ENCODE measurements at places on chromosomes 1 and 21.

DNA sequence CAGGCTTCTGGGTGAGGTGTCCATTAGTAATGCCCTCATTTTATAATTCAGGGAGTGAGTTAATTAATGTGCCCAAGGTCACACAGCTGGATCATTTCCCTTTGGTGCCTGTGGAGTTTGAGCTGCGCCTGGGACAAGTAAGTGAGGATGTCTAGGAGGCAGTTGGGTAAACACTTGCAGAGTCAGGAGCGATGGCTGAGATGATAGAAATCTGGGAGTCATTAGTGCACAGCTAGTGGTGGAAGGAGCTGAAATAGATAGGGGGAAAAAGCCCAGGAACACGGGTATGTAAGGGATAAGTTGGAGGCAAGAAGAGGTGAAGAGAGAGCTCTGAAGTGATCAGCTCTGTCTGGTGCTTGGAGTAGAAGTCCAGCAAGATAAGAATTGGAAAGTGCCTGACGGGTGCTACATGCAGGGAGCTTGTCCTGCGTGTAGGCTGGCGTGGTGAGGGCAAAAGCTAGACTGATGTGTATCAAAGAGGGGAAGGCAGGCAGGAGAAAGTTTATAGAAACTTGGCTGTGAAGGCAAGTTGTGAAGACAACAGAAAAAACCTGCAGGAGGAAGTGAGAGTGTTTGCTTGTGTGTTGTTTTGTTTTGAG lies 1.7 kb upstream of the SCAF4 start:
- no peak for DNase-seq

DNA sequence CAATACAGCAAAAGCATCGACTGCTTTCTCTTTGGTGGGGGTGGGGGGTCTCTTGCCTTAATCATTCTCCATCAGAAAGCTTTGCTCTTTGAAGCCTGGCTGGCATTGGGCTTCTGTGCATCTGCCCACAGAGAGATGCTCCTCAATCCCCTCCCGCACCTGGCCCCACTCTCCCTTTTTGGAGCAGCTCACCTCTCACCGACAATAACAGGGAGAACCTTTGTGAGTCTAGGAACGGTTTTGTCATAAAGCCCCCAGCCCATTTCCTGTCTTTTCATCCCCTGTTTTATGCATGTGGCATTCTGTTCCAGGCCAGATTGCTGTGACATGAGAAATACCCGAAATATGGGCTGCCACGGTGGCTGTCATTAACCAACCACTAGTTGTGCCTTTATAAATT lies 469.0 kb upstream of the VAMP3 start:
- no peak for DNase-seq

DNA sequence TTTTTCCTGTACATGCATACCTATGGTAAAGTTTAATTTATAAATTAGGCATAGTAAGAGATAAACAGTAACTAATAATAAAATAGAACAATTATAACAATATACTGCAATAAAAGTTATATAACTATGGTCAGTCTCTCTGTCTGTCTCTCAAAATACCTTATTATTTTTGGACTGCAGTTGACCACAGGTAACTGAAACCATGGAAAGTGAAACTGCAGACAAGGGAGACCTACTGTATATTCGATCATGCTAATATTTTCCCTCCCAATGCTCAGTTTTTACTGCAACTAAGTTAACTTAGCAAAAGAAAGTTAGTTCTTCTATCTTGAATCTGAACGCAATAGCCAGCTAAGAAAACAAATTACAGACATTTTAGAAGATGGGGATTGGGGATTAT lies 12.3 kb upstream of the DHX9 start:
- no peak for DNase-seq

DNA sequence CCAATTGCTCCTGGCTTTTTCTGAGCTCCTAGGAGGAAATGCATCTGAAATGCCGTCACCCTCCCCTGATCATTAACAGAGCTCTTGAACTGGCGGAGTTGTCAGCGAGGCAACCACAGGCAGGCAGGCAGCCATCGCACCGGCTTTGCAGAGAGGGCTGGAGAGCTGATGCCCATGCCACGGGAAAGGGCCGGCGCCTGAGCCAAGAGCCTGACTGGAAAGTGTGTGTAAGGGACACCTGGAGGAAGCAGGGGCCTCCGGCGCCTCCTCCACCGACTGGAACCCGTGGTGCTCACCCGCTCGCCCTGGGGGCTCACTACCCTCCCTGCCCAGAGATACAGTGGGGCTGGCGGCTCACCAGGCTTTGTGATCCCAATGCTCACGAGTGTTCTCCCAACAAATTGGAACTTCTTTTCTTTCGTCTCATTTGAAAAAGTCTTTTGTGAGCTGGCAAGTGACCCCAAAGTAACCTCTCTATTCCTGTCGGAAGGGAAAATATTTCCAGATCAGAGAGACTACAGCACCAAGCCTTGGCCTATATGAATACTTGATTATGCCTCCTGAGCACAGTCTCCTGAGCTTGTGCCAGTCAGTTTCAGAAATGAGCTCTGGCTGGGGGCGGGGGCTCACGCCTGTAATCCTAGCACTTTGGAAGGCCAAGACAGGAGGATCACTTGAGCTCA lies 97.7 kb upstream of the SLC25A33 start:
- DNase-seq = peak; percentile 17

GRCh38 chr21:45192332-45192731 lies 95.4 kb downstream of the POFUT2 start:
- DNase-seq = no peak

GRCh38 chr21:42921927-42922326 lies 3.5 kb downstream of the ERVH48-1 start:
- DNase-seq = no peak

DNA sequence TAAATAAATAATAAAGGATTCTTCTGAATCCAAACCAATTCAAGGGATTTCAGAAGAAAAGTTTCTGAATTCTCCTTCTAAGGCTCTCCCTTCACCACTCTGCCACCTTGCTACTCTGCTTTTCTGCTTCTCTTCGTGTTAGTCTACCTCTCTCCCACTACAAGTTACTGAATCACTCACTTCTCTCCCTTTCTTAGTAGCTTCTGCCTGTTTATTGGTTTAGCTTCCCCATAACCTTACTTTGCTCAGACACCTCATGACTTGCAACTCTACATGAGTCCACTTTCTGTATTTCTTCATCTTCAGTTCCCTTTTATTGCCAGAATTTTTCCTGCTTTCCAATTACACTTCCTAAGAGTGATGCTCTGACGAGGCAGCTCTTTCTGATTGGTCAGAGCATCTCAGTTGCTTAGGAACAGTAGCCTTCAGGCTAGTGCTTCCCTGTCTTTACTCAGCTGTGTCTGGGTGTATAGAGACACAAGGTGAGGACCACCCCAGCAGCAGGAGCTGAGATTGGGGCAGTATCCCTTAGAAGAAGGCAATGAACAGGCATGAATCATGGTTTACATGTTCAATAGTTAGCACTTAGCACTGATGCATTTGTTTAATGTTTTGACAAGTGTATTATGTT lies 144.6 kb downstream of the SLC30A10 start:
- no peak for DNase-seq

DNA sequence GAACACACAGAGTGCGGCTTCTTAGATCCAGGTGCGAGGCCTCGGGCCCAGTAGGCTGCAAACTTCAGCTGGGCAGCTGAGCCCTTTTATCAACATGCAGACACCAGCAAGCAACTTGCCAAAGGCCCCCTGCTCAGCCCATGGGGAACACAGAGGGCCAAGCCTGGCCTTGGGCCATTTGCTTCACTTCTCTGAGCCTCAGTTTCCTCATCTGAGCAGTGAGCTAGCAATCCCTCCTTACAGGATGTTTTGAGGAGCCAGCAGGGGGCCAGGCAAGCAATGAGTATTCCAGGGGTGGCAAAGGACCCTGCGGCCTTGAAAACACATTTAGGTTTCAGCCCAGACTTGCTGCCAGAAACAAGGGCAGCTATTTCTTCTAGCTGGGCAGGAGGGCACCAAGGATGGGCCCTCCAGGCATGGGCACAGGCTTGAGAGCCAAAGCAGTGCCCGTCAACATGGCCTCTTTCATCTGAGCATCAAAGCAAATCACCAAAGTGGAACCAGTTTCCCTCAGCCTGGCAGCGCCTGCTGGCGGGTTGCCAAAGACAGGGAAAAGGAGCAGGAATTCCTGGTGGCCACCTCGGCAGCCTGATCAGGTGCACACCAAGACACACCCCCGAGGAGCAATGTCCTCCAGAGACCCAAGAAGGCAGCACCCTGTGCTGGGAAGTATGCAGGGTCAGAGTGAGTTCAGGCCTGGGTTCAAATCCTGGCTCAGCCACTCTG lies 1.4 kb downstream of the MATN1 start:
- no peak for DNase-seq

- peak; percentile 38 for DNase-seq
Observed at GRCh38 chr1:110083866-110084226, 13.4 kb upstream of the ALX3 start.

DNA sequence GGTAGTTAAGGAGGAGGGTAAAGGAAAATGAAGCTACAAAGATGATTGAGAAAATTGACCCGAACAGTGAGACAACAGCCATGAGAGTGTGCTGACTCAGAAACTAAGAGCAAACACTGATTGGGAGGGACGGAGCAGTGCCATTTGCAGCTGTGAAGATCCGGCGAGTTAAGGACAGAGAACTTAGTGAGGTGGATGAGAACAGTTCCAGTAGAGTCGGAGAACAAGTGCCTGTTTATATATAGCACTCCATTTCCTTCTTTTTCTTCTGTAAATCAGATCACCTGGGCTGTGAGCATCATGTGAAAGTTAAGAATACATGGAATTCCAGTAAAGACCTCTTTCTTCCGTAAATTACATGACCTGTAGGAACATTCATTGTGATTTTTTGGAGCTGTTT lies 145.7 kb downstream of the KCNK2 start:
- DNase-seq = no peak

- DNase-seq = no peak
Observed at GRCh38 chr1:185812934-185813333, 78.7 kb downstream of the HMCN1 start.

DNA sequence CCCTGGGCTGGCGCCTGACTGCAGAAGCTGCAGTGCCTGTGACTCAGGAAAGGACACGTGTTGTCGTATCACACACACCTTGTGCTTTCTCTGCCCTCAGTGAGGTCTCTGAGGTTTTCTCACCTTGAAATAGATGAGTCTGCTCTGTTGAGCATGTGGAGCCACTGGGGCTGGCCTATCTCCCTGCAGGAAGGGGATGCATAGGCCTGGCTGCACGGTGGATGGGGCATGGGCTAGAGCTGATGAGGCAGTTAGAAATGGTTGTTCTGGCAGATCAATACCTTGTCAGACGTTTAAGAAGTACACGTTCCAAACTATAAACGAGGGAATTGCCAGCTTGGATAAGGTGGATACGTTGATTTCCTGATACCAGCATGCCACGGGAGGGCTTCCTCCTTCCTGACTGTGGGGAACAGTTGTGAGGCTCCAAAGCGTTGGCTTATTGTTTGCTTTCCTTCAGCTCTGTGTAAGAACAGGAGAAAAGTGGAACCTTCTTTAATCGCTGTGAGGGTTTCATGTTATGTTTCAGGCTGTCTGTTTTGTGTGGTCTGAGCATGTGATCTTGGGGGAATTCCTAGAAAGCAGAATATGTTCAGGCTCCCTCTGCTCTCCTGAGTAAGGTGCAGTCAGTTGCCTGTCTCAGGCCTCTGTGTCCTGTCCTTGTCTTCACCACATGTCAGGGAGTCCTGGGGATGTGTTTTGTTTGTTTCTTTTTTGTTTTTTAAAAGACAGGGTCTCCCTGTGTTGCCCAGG lies 44.8 kb downstream of the PCNT start:
- no peak for DNase-seq

GRCh38 chr21:26405735-26406361 lies 167.2 kb downstream of the CYYR1 start:
- DNase-seq = peak; percentile 7

DNA sequence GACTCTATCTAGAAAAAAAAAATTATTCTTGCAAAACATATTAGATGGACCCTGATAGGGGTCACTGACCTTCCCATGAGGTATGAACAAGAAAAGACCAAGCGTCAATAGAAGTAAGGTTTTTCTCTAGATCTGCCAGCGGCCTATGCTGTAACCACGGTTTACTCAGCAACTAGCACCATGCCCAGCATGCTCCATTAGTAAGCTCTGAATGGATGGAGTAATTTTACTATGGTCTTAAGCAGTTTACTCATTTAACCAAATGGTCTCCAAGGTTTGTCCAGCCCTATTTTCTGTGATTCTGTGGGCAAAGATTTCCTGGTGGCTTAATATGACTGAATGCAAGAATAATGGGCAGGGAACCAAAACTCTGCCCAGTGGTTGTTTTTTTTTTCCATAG lies 113.9 kb downstream of the ADSS2 start:
- no peak for DNase-seq

- DNase-seq = no peak
Observed at GRCh38 chr1:161008869-161009510, 12.0 kb downstream of the F11R start.

- DNase-seq = no peak
Observed at GRCh38 chr1:180353945-180354344, 123.9 kb downstream of the LHX4 start.

GRCh38 chr1:92367496-92367895 lies 68.6 kb downstream of the RPAP2 start:
- DNase-seq = no peak

GRCh38 chr21:41834252-41834925 lies 44.8 kb downstream of the PRDM15 start:
- no peak for DNase-seq

DNA sequence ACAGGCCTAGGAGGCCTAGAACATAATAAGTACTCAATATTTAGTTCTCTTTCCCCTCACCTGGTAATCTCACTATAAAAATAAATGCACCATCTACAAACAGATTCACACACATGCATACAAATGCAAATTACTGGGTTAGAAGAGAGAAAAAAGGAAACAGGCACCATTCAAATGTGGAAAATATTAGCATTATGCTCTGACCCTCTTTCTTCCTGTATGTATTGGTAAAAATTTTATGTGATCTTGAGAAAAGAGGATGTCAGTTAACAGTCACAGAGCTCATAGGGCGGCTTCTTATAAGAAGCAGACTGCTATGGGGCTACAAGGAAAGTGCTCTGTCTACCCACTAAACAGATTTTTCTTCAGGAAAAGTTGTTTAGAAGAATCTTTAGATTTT lies 565.4 kb downstream of the LMO4 start:
- DNase-seq = no peak

- no peak for DNase-seq
Observed at GRCh38 chr1:87565861-87566260, 237.2 kb downstream of the LMO4 start.

GRCh38 chr1:118978914-118979701 lies 9.0 kb downstream of the TBX15 start:
- no peak for DNase-seq

GRCh38 chr1:61327436-61327835 lies 245.1 kb downstream of the NFIA start:
- DNase-seq = no peak

- no peak for DNase-seq
Observed at GRCh38 chr1:224521904-224522734, 87.5 kb upstream of the WDR26 start.

DNA sequence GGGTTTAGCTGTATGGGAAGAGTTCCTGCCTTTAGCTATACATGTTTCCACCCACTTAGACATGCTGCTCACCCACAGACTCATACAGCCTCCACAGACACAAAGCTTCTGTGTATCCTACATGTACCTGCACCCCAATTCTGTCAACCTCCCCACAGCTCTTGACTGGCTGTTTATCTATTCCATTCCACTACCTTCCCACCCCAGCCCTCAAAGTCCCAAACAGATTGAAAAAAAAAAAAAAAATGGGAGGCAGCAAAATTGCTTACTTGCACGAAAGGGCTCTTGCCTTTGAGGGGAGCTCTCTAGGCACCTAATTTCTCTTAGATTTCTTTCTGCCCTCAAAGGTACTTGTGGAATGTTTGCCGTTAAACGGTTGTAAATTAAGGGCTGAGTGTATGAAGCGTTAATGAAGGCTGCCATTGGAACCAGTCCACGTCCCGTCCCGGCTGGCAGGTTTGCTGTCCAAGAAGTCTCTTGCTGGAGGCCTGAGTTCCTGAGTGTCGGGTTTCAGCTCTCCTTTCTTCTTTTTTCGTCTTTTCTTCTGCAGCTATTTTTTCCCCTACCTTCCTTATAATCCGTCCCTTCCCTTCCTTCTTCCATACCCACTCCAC lies 43.6 kb downstream of the PBX1 start:
- DNase-seq = peak; percentile 76
